ENCODE measurements at places on chromosomes 4 and X.

DNA sequence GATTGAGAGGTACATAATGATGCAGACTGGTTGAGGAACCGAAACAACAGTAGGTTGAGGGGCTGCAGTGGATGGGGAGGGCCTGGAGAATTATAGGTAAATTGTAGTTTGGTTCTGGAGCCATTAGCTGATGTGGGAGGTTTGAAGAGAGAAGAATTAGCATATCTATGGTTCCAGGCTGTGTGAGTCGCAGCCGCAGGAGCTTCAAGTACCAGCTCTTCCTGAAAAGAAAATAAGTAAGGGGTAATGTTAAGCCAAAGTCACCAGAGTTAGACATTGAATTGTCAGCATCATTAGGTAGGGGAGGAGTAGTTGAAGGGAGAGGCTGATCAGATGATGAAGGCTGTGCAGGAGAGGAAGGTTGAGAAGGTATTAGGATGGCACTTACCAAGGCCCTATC lies 29.5 kb downstream of the PF4 start:
- DNase-seq: no peak

- DNase-seq: no peak
These were observed 119.5 kb upstream of the LIMCH1 start for GRCh38 chr4:41418444-41418843.

DNA sequence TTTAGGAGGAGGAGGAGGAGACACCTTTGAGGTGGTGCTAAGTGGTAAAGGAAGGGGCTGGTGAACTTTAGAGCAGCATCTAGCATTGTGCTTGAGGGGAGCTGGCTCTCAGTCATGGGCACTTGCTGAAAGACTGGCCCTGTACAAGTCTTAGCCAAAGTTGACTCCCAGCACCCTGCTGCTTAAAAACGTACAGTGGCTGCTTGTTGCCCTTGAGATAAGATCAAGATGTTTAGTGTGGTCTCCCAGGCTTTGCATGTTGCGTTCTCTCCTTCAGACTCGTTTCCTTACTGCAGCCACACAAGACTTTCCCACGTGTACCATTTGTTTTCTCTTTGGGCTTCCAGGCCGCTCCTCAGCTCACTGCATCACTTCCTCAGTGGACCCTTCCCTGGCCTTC lies 1.8 kb downstream of the MED28 start:
- DNase-seq: no peak

DNA sequence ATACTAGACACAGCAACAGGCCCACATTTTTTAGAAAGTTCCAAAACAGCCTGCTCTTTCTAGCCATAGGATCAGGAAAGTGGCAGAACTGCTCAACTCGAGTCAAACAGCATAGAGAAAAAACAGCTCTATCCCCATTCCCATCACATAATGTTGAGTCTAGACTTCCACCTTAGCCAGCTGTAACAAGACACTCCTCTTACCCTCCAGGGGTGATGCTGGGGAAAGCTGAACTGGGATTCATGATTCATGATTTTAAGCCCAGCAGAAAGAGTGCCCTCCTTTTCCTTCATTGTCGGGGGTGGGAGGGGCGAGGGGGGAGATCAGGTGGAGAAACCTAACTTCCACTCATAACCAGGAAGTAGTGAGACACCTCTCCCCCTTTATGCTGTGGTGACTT lies 86.1 kb downstream of the CENPC start:
- DNase-seq: no peak

DNA sequence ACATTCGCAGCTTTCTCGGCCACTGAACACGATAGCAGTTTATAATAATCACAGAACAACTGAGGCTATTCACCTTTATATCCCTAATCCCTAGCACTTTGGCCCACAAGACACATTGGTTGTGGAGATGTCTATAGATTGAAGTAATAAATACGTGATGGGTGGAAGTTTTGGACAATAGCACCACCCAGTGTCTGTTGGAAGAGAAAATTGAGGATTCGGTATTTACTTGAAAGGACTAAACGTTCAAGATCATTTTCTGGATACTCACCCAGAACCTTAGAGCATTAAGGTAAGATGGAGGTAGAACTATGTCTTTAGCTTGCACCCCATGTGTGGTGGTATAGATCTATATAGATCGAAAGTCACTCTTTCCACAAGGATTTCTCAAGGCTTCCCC lies 787 bp upstream of the TMSB15A start:
- no peak for DNase-seq

DNA sequence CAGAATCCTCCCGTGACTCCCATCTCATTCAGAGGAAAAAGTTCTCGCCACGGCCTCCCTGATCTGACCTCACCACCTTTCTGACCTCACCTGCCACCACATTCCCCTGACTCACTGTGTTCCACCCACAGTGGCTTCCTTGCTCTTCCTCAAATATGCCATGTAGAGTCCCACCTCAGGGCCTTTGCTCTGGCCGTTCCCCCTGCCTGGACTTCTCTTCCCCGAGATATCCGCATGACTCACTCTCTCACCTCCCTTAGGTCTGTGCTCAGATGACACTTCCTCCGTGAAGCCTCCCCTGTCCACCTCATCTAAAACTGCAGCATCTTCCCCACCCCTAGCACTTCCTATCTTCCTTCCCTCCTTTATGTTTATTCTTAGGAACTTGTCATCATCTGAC lies 7.2 kb upstream of the TSPYL2 start:
- no peak for DNase-seq

DNA sequence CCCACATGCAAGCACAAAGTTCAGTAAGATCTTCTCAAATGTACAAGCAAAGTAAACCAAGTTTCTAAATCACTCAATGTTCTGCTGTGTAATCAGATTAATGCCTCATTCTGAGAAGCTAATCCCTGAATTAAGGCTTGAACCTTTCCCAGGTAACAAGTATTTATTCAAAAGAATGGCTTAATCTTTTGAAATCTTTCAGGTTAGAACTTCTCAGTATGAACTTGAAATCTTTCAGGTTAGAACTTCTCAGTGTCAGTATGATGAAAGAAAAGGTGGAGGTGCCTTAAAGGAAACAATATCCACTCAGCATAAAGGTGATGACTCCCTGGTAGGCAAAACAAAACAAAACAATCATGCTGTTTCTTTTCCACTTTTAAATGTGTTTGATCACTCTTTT lies 29.0 kb downstream of the TMPRSS11B start:
- DNase-seq: no peak

DNA sequence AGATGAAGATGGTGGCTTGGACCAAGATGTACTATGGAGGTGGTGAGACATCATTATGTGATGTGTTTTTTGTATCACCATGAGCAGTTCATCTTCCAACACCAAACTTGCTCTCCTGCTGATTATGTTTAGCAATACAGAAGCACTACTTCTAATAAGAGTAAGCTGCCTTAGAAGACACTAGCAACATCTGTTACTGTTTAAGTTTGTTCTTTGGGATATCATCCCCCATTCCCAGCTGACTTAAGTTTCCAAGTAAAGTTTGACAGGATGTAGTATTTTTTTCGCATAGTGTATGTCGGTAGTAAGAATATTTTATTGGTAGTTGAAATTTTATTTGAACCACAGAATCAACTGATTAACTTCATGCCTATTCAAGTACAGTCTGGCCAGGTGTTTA lies 123.5 kb upstream of the BMPR1B start:
- no peak for DNase-seq

- DNase-seq: no peak
These were observed 4.3 kb downstream of the OCIAD2 start for GRCh38 chr4:48902266-48902665.

DNA sequence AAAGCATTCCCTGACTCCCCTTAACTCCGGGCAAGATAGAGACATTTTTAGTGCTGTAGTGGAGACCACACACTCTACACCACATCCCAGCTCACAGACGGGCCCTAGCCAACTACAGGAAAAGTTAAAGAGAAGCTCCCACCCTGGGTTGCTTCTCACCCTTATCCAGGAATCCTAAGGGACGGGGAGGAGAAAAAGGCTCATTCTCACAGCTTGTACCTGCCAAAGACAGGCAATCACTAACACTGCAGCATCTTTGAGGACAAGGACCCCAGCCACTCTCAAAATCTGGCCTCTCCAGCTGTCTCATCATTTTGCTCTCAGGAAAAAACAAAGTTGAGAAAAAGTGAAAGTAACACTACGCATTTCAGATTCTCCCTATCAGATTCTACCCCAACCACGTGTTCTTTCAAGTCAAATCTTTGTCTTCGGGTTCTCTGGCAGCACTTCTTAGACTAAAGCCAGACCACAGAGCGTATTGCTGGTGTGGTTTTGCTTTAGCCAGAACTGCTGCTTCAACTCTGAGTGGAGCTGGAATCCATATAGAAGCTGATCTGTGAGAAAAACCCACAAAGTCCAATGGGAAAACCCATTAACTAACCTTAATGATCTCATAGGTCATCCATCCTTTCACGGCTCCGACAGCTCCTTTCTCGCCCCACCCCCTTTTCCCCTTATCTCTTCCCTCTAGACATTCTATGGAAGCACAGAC lies 605.9 kb upstream of the DIPK2B start:
- DNase-seq: no peak

DNA sequence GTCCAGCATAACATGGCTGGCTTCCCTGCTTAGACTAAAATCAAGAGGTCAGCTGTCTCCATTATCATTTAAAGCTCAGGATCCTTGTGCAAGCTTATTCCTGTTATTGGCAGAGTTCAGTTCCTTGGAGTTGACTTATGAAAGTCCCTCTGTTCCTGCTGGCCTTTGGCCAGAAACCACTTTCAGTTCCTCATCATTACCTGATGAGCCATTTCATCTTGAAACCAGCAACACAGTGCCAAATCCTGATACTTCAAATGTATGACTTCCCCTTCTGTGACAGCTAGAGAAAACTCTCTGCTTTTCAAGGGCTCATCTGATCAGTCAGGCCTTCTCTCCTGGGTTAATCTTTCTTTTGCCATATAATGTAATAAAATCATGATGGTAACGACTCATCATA lies 110.6 kb upstream of the FSTL5 start:
- peak; percentile 77 for DNase-seq

- peak; percentile 58 for DNase-seq
These were observed 134.5 kb upstream of the KLF3 start for GRCh38 chr4:38529189-38530115.

- DNase-seq: no peak
These were observed 81.7 kb upstream of the GPM6B start for GRCh38 chrX:13898603-13899002.
